Bronchial smooth muscle cell (primary cell): ENCODE measurements at places on chromosomes 2 and 18. TPM values are rescaled to one million over a fixed set of nuclear protein-coding genes. Genes with fewer than 3 reads are reported as not detected.

Gene GPBAR1
- total RNA-seq: not detected in 2 replicates

Gene GMPPA
- total RNA-seq: 57.7 and 58.9 TPM in 2 replicates

Gene NDC80
- total RNA-seq: 0.94 and 3.3 TPM in 2 replicates

Gene RAB27B
- 0.52 and 38.5 TPM in 2 replicates for total RNA-seq

Gene SRSF7
- total RNA-seq: 93.9 and 147 TPM in 2 replicates
